ENCODE measurements at places on chromosomes 7 and 10.

- no peak for DNase-seq
Observed at GRCh38 chr7:106175507-106175906, 63.4 kb upstream of the SYPL1 start.

- no peak for DNase-seq
Observed at GRCh38 chr7:114021135-114021534, 102.3 kb upstream of the PPP1R3A start.

- DNase-seq: no peak
Observed at GRCh38 chr7:147708871-147709270, 881.7 kb upstream of the C7orf33 start.

GRCh38 chr7:93812061-93812460, 78.5 kb downstream of the TFPI2 start:
- no peak for DNase-seq

DNA sequence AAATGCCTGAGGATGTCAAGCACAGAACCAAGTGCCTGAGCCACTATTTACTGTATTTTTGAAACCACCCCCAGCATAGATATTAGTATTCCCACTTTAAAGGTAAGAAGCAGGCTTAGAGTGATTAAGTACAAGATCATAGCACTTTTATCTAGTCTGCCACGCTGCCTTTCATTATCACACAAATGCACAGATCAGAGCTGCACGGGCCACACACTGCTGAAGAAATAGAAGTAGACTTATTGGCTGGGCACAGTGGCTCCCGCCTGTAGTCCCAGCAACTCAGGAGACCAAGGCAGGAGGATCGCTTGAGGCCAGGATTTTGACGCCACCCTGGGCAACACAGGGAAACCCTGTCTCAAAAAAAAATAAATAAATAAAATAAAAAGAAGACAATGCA, 38.2 kb downstream of the NCAPG2 start:
- DNase-seq: no peak

DNA sequence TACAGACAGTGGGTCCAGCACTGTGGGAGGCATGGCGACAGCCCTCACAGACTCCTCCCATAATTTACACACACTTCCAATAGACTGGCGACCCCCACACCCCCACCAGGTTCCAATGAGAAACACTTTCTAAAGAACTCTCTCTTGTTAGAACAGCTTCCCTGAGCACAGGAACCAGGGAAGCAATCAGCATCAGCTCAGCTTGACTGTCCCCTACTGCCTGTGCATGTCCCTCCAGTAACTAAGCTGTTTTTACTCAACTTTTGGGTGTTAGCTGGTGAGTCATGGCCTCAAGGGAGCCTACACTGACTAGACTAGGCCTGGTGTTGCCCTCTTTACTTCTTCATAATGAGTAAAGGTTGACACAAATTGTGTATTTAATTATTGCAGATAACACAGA, 32.6 kb upstream of the HERPUD2 start:
- no peak for DNase-seq

DNA sequence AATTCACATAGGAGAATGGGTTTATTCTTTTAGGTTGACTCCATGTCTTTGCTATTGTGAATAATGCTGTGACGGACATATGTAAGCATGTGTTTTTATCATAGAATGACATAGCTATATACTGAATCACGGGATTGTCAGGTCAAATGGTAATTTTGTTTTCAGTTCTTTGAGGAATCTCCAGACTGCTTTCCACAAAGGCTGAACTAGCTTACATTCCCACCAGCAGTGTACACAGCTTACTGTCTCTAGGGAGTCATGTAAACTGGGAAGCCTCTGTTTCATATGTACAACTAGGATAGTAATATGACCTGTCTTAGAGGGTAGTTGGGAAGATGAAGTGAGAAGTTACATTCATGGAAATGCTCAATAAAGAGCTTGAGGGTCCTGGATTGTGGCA, 6.8 kb upstream of the C10orf120 start:
- DNase-seq: no peak

- DNase-seq: no peak
Observed at GRCh38 chr10:55062349-55062748, 261.3 kb upstream of the PCDH15 start.

DNA sequence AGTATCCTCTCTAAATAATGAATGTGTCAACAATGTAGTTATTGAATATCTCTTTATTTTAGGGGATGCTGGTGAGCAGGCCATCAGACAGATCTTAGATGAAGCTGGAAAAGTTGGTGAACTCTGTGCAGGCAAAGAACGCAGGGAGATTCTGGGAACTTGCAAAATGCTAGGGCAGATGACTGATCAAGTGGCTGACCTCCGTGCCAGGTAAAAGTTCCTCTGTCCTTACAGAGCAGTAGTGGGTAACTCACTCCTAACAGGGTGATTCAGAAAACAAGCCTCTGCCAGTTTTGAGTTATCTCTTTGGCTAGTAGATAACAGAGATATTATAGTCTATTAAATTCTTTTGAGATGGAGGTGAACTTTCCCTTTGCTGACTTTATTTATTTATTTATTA, 67.3 kb downstream of the AP3M1 start:
- no peak for DNase-seq

- DNase-seq: no peak
Observed at GRCh38 chr10:133314911-133315310, 6.2 kb downstream of the ZNF511 start.

DNA sequence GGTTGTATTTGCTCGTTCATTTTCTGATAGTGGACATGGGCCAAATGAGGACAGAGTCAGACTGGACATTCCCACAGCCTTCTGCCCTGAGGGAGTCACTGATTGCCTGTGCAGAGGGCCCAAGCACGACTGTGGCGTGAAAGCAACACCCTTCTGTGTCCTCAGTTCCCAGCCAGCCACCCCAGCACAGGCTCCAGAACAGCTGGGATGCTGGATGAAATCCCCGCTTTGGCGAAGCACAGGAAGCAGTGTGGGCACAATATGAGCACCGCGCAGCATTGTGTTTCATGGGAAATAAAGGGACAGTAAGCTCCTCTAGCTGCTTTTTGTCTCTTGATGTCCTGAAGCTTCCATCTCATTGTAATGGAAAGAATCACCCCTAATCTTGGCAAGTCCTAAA, 20.5 kb downstream of the TRIL start:
- DNase-seq: no peak

DNA sequence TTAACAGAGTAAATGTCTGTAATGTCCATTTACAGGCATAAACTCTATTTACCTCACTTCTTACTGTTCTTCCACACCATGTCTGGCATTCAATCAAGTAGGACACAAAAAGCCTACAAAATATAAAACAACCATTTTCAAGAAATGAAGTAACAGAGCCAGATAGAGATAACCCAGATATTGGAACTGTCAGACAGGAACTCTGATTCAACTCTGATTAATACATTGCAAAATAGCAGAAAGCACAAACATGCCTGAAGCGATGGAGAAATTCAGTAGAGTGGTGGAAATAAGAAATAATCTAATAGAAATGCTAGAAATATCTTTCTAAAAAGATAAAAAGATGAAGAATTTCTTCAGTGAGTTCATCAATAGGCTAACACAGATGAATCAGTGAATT, 964.4 kb downstream of the PCDH15 start:
- no peak for DNase-seq

DNA sequence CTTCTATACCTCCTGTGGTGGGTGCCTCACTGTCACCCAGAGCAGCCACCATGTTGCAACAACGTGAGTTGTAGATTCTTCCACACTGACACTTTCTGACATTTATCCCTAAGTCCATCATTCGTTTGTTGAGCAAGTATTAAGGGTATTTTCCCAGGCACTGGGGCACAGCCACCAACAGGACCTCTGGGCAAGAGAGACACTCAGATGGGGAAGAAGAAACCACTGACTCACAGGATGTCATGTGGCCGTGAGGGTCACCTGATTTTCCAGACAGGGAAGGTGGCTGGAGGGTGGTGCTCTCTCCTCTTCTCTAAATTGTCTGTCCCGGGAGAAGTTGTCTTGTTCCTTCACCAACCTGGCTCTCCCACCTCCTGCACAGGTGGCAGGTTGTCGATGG, 51.7 kb upstream of the PPIF start:
- DNase-seq: no peak

DNA sequence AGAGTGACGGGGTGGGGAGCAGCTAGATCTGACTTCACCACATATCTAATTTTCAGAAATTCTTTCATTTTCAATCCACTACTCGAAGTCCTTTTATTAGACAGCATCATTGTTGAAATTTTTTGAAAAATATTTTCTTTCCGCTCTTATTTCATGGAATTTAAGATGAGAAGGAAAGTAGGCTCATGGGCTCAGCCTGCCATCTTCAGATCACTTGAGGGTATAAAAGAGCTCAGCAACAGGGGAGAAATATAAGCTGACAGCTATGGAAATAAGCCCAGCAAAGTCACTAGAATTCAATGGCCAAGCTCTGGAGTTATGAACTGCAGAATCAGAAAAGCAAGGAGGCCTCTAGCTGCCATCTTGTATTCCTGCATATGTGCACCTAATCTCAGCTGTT, 389.1 kb downstream of the XPNPEP1 start:
- no peak for DNase-seq

DNA sequence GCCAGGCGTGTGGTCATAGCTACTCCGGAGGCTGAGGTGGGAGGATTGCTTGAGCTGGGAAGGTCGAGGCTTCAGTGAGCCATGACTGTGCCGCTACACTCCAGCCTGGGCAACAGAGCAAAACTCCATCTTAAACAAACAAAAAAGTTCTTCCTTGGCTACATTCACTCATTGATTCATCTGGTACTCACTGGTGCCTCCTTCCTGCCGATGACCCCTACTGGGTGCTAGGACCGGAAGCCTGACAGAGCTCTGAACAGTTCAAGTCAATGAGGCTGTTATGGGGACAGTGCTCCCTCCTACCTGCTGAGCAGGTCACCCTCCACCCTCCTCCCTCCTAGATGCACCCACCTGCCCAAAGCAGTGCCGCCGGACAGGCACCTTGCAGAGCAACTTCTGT, 4.9 kb downstream of the PCOLCE start:
- DNase-seq: no peak

- no peak for DNase-seq
Observed at GRCh38 chr7:51079494-51079893, 237.1 kb downstream of the COBL start.

- DNase-seq: peak; percentile 28
Observed at GRCh38 chr10:17115683-17116082, 13.9 kb downstream of the CUBN start.

GRCh38 chr7:7820939-7821338, 102.5 kb upstream of the RPA3 start:
- no peak for DNase-seq

- DNase-seq: no peak
Observed at GRCh38 chr7:1020849-1021251, 23.5 kb upstream of the GPR146 start.

- peak; percentile 99 for DNase-seq
Observed at GRCh38 chr10:90930971-90931871, 10.3 kb upstream of the ANKRD1 start.

GRCh38 chr10:47104786-47105385, 193.7 kb downstream of the PTPN20 start:
- no peak for DNase-seq

DNA sequence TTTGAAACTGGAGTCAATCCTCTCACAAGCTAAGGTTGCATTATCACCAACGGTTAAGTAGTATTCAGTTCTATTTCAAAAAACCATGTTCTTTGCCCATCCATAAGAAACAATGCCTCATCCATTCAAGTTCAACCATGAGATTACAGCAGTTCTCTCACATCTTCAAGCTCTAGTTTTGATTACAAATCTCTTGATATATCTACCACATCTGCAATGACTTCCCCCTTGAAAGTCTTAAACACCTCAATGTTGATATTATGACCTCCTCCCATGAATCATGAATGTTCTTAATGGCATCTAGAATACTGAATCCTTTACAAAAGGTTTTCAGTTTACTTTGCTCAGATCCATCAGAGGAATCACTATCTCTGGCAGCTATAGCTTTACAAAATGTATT, 81.8 kb downstream of the JMJD1C start:
- DNase-seq: no peak

DNA sequence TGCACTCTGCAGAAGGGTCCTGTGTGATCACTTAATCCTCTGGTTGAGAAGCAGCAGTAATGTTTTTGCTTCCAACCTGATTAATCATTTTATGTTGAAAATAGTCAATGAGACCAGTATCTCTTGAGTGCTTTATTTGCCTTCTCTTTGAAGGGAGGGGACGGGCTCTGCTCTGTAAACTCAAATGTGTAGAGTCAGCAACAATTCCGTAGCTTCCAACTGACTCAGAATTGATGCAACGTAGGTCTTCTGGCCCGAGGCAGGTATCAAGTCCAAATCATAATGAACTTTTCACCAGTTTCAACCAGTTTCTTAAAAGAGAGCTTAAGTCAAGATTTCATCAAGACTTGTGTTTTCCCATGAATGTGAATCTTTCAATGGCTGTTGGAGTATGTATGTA, 26.3 kb downstream of the GUSB start:
- DNase-seq: no peak

- DNase-seq: no peak
Observed at GRCh38 chr10:130802301-130802700, 509.2 kb downstream of the TCERG1L start.

- DNase-seq: no peak
Observed at GRCh38 chr10:43904844-43905243, 256.2 kb upstream of the ZNF32 start.

- DNase-seq: no peak
Observed at GRCh38 chr10:96556003-96556402, 30.8 kb downstream of the TM9SF3 start.

DNA sequence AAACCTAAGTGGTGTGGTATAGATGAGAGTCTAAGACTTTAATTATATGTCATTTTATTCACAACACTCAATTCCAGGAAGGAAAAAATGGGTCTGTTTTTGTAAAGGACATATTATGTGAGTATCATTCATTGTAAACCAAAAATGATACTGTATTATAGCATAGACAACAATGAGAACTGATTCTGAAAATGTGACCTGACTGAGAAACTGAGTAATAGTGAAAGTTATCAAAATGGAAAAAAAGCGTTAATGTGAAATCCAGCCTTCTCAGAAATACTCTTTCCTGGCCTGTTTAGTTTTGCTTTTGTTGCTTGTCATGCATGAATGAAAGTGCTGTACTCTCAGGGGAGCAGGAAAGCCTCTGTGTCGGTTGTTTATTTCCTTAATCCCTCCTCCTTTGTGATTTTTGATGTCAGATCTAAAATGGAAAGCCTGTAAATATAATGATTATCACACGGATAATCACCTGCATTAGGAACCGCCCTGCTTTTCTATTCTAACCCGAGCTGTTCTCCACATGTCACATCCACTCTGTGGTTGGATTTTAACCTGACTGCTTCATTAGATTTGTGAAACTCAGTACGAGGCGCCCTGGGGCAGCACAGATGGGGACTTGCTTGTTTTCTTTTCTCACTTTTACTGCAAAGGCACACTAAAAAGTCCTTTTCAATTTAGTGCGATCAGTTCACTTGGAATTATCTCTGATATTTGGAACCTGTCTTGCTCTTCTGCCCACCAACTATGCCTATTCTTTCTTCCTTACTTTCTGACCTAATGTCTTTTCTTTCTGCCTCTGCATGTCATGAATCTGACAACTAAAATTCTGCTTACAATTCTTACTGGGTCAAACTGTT, 240.9 kb upstream of the KAT6B start:
- DNase-seq: peak; percentile 12

GRCh38 chr10:111086574-111086973, 9.7 kb downstream of the ADRA2A start:
- no peak for DNase-seq
